ENCODE measurements at places on chromosomes 3 and 15.

GRCh38 chr3:33597257-33597689, 120.8 kb downstream of the CLASP2 start:
- DNase-seq: no peak

- no peak for DNase-seq
Observed at GRCh38 chr3:133301194-133301593, 98.7 kb upstream of the BFSP2 start.

- no peak for DNase-seq
Observed at GRCh38 chr3:133113526-133113925, 75.3 kb downstream of the TMEM108 start.

- no peak for DNase-seq
Observed at GRCh38 chr3:23481616-23482278, 278.6 kb downstream of the UBE2E2 start.

- no peak for DNase-seq
Observed at GRCh38 chr3:2099028-2099671, 484 bp downstream of the CNTN4 start.

DNA sequence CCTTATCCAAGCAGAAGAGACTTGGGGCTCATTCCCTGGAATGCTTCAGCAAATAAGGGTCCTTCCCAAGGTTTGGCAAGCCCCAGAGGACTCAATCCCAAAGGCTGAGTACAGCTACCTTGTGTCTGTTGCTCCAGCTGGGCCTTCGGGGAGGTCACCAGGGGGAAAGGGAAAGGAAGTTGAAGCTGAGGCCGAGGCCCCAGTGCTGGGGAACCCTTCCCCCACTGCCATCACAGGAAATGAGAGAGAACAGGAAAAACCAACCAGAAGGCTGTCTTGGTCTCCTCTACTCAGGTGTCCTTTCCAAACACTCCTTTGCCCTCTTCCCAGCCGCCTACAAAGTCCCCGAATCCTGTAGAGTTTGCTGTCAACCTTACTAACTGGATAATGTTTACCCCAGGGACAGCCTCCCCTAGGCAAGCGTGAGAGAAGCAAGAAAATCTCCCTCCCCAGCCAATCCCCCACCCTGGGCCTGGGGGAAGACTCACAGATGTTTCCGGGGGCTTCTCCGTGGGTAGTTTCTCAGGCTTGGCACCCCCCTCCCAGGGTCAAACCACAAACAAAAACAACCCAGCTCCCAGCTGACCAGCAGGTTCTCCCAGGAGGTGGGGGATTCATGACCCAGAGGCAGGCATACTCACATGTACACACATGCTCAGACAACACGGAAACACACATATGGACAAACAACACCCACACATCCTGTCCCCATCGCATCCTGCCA, 5.5 kb downstream of the CSRNP1 start:
- no peak for DNase-seq

DNA sequence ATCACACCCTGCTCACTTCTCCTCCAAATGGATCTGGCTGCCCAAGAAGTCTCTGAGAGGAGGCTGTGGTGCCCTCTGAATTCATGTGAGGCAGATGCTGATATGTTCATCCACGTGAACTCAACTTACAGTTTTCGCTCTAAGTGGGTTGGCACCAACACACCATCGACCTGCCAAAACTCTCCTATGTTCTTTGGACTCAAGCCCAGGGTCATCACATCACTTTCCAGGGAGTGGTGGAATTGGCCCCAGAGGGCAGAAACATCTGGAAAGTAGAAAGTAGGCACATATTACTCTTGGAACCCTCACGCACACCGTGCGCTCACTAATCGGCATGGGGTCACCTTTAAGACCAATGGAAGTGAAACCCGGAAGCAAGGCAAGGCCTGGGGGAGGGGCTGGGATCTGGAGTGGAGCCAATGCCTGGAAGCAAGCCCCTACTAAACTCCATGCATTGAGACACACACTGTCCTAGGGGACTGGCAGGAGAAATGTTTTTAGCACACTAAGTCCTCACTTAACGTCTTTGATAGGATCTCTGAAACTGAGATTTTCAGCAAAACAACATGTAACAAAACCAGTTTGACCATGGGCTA, 41.4 kb downstream of the SSUH2 start:
- DNase-seq: no peak

- no peak for DNase-seq
Observed at GRCh38 chr3:107555359-107555758, 32.6 kb downstream of the BBX start.

GRCh38 chr3:39980058-39980457, 170.6 kb downstream of the MYRIP start:
- DNase-seq: no peak

DNA sequence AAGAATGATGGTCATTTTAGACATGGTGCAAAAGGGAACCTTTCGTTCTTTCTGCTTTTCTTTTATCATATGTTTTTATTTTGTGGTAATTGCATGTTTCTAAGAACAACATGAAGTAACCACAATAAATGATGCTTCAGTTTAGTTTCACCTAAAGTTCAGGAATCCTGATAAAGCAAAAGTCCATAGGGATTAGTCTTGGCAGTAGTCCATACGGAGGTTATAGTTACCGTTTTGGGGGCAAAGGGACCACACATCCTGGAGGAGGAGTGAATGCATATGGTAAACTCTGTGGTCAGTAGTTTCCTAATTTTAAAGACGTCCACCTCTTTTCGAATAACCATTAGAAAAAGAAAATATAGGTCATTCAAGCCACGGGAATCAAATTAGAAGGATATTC, 141.5 kb downstream of the MCTP2 start:
- no peak for DNase-seq

- no peak for DNase-seq
Observed at GRCh38 chr3:72485641-72486040, 362.6 kb downstream of the SHQ1 start.

- DNase-seq: no peak
Observed at GRCh38 chr15:68012911-68013310, 41.2 kb upstream of the PIAS1 start.

DNA sequence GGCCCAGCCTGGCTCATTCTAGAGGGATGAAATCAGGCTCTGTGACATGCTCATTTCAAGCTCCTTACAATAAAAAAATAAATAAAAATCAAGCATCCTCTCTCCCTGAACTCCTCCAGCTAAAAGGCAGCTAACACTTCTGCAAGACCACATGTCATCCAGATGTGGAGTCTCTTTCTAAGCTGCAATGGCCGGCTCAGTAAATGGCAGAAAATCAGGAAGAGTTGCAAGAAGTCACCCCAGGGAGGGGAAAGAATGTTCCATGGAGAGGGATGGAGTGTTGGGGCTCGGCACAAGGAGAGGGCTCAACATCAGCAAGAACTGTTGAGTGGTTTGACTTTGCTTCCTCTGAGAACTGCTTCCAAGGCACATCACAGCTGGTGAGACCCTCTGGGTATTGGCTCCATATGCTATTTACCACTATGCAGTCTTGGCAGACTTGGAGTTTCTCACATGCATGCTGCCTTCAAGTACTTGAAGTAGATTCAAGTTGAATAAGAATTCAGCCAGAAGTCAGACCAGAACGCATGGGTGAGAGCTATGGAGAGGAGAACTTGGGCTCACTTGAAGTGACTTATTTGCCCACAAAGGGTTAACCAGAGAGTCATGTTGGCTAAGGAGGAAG, 689.0 kb downstream of the NTRK3 start:
- no peak for DNase-seq

GRCh38 chr3:127406309-127407025, 118.6 kb upstream of the PRR20G start:
- DNase-seq: no peak

GRCh38 chr3:120416868-120417267, 33.9 kb downstream of the FSTL1 start:
- DNase-seq: no peak

DNA sequence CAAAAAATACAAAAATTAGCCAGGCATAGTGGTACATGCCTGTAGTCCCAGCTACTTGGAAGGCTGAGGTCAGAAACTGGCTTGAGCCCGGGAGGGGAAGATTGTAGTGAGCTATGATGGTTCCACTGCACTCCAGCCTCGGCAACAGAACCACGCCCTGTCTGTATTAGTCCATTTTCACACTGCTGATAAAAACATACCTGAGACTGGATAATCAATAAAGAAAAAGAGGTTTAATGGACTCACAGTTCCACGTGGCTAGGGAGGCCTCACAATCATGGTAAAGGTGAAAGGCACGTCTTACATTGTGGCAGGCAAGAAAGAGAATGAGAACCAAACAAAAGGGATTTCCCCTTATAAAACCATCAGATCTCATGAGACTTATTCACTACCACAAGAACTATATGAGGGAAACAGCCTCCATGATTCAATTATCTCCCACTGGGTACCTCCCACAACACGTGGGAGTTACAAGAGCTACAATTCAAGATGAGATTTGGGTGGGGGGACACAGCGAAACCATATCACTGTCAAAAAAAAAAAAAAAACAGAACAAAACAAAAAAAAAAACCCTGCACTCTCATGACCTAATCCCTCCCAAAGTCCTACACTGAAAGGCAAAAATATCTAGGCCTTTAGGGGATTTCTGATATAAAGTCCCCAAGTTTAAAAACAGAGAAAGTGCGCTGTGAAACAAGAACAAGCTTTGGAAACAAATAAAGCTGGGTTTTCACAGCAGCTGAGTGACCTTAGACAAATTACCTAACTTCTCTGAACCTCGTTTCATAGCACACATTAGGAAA, 224.7 kb downstream of the IGSF11 start:
- no peak for DNase-seq

GRCh38 chr3:111864821-111865656, 6.0 kb downstream of the PHLDB2 start:
- DNase-seq: no peak

GRCh38 chr3:43163895-43164493, 58.1 kb upstream of the POMGNT2 start:
- no peak for DNase-seq

GRCh38 chr3:54279005-54279583, 156.7 kb downstream of the CACNA2D3 start:
- DNase-seq: no peak

- no peak for DNase-seq
Observed at GRCh38 chr3:121976727-121977126, 45.3 kb downstream of the ILDR1 start.

DNA sequence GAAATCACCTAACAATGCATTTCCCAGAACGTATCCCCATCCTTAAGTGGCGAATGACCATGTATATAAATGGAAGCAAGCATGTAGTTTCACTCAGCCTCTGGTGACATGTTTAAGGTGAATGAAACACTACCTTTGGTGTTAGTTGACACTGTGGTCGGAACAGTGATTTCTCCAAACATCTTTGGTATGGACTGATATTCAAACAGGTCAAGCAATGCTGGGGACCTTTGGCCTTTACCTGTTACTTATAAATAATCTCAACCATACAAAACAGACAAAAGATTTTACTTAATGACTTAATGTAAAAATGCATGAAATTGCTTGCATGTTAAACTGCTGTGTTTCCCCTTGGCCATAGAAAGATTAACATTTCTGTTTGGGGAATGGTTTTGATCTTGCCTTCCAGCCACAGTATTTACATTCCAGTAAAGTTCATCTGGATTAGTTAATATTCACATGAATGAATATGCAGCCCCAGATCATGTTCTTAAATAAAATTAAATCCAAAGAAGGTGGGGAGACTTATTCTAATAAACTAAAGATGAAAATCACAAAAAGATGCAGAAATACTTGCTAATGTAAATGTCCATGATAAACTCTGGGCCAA, 74.4 kb upstream of the HES1 start:
- DNase-seq: no peak

DNA sequence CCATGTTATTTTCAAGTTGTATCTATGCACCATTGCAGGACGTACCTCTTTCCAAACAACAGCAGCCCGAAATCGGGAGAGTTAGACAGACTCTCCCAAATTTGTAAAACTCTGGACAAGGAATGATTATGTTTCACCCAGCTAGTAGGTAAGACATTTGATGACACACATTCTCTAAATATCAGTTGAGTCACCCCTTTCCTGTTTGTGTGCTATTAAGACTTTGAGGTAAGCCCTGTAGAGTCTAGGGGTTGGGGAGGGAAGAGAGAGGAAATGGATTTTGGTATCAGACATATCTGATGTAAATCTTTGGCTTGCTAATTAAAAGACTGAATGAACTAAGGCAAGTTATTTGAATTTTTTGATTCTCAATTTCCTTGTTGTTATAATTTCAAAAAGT, 999.0 kb downstream of the TUSC7 start:
- no peak for DNase-seq

- no peak for DNase-seq
Observed at GRCh38 chr3:164476631-164477030, 601.7 kb downstream of the SI start.

DNA sequence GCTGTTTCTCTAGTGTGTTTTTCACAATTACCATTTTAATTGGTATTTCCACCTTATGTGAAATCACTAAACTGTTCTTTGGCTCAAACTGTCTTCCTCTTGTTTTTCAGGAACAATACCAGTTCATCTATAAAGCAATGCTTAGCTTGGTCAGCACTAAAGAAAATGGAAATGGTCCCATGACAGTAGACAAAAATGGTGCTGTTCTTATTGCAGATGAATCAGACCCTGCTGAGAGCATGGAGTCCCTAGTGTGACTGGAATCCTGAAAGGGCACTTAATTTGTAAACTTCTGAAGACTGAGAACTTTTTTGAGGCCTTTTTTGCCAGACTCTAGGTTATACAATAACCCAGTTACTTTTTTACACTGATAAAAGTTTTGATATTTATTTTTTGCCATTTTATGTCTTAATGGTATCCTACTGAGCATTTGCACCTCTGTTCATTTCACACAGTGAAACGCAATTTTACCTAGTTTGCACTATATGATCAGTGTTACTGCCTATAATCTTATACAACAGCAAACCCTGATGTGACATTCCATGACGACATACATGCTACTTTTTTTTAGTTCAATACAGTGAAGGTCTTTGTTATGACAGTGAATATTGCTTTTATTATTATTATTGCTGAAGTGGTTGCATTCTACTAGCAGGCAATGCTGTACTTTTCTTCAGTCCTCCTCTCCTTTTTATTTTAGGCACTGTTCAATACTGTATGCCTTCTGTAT, 80.1 kb downstream of the FEZF2 start:
- no peak for DNase-seq

- no peak for DNase-seq
Observed at GRCh38 chr3:21330293-21330692, 420.7 kb downstream of the ZNF385D start.

- DNase-seq: no peak
Observed at GRCh38 chr3:71602256-71602655, 18.7 kb upstream of the FOXP1 start.

- no peak for DNase-seq
Observed at GRCh38 chr15:48547286-48547685, 98.2 kb downstream of the FBN1 start.

DNA sequence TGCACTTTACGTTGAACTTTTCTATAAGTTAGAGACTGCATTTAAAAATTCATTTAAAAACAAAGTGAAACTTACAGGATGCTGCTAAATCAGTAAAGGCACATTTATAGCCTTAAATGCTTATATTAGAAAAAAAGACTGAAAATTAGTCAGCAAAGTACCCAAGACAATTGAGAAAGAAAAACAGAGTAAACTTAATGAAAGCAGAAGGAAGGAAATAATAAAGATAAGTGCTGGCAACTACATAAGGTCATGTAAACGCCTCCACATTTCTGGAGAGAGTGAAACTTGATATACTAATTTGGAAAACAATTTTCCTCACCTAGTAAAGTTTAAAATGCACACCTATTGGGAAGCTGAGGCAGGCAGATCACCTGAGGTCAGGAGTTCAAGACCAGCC, 58.2 kb upstream of the ACAN start:
- DNase-seq: no peak

Data from amygdala (tissue), 56 donors.